ENCODE measurements at places on chromosomes 4 and X. TPM values are rescaled to one million over a fixed set of nuclear protein-coding genes. Genes with fewer than 3 reads are reported as not detected.

DNA sequence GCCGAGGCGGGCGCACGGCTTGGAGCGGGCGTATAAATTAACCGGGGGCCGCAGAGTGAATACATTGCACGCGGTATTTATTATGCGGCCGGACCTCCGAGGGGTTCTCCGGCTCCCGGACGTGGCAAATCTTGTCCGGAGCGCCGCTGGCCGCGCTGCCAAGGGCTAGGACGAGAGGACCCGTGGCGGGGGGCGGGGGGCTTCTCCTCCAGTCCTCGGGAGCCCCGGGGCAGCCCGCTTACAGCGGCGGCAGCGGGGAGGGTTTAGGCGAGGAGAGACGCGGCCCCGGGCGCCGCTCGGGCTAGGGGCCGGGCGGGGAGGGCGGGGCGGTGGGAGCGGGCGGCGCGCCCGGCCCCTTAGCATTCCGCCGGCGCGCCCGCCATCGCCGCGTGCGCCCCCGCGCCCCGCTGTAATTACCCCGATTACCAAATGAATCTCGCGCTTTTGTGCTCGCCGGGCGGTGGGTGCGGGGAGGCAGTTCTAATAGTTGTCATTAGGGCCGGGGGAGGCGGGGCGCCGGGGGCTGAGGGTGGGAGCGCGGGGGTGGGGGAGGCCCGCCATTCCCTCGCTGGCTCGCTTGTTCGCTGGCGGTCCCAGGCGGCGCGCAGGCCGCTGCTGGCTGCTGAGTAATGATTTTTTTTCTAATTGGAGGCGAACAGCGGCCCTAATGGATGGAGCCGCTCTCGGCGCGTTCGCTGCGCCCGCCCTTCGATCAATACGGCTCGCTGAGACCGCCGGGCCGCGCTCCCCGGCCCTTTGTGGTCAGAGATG, 276.6 kb downstream of the BCOR start:
- peak overlapping the region; percentile 68 for H3K27ac ChIP-seq
- no peaks in the 10 kb centered on the region for H3K27me3 ChIP-seq
- no peaks in the 10 kb centered on the region for H3K4me1 ChIP-seq
- peak; percentile 50 for DNase-seq

- no peak overlapping the region for H3K27ac ChIP-seq
- H3K4me3 ChIP-seq, result no peak overlapping the region
- no peaks in the 10 kb centered on the region for H3K27me3 ChIP-seq
- no peak for DNase-seq
- H3K4me1 ChIP-seq, result no peaks in the 10 kb centered on the region
Observed at GRCh38 chrX:105653891-105654290, 168.4 kb upstream of the NRK start.

DNA sequence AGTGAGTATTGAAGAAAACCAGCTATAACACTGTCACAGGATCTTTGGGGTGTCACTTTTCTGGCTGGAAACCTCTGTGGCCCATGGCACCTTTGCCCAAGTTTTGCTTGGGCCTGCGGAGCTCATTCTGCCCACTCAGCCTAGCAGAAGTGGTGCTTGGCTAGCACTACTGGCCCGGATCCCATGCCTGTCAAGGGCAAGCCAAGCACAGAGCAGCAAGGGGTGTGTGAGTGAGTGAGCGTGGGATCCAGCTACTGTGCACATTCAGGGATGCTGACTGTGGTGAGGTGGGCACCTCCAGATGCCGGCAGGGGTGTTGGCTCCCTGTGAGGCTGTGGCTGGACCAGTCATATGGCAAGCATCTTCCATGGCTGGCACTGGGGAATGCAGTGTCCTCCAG, 55.4 kb upstream of the RASGEF1B start:
- no peaks in the 10 kb centered on the region for H3K27me3 ChIP-seq
- no peaks in the 10 kb centered on the region for H3K4me1 ChIP-seq
- no peaks in the 10 kb centered on the region for H3K36me3 ChIP-seq
- H3K4me3 ChIP-seq, result no peak overlapping the region
- peak; percentile 81 for DNase-seq

DNA sequence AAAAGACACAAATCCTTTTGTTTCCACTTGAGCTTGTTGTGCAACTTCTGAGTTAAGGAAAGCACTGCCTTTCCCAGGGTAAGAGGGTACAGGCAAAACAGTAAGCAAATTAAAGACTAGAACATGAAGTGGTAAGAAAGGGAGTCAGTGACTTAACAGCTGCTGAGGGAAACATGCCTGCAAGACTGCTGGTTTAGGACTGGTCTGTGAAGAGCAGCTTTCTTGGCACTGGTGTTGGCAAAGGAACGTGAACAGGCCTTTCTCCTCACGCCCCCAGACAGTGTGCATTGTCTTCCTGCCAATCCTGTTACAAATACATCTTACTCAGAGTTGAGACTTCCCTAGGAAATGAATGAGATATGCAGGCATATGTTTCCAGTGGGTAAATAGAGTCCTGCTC, 2.6 kb downstream of the LHFPL1 start:
- no peak overlapping the region for H3K27ac ChIP-seq
- no peaks in the 10 kb centered on the region for H3K4me1 ChIP-seq
- peak; percentile 10 for DNase-seq
- no peaks in the 10 kb centered on the region for H3K27me3 ChIP-seq

- no peaks in the 10 kb centered on the region for H3K27me3 ChIP-seq
- H3K27ac ChIP-seq, result no peak overlapping the region
- H3K4me3 ChIP-seq, result no peak overlapping the region
Observed at GRCh38 chr4:165668694-165669093, 204.3 kb upstream of the TLL1 start.

- no peak overlapping the region for H3K27ac ChIP-seq
- no peaks in the 10 kb centered on the region for H3K27me3 ChIP-seq
- no peak overlapping the region for H3K4me3 ChIP-seq
- DNase-seq, result no peak
- H3K4me1 ChIP-seq, result peaks cover 7% of the 10 kb centered on the region
- no peaks in the 10 kb centered on the region for H3K36me3 ChIP-seq
Observed at GRCh38 chr4:173264245-173264644, 69.9 kb downstream of the HMGB2 start.

GRCh38 chr4:62235911-62236310, 1035.8 kb downstream of the ADGRL3 start:
- no peaks in the 10 kb centered on the region for H3K4me1 ChIP-seq
- H3K36me3 ChIP-seq, result no peaks in the 10 kb centered on the region
- H3K27ac ChIP-seq, result no peak overlapping the region
- DNase-seq, result no peak
- no peak overlapping the region for H3K4me3 ChIP-seq

DNA sequence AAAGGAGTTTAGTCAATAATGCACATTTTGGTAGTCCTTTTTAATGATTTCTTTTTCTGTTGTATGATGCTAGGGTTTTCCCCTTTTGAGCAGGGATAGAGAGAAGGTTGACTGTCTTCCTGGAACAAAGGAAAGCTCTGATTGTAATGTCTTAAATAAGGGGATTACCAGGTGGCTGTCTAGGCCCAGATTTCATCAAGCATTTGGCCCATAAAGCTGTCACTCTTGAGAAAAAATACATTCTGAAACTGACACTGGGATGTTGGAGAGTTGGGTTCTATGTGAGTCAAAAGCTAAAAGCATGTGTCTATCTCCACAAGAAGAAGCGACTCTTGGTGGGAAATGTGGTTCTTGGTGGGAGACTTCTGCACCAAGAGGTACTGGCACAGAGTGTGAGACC, 26.4 kb downstream of the KIAA1210 start:
- H3K27ac ChIP-seq, result no peak overlapping the region
- no peaks in the 10 kb centered on the region for H3K4me1 ChIP-seq
- DNase-seq, result no peak
- H3K27me3 ChIP-seq, result no peaks in the 10 kb centered on the region
- no peak overlapping the region for H3K4me3 ChIP-seq

GRCh38 chrX:100424012-100424411, 13.9 kb upstream of the PCDH19 start:
- no peaks in the 10 kb centered on the region for H3K36me3 ChIP-seq
- H3K4me1 ChIP-seq, result no peaks in the 10 kb centered on the region
- H3K27me3 ChIP-seq, result no peaks in the 10 kb centered on the region
- H3K4me3 ChIP-seq, result no peak overlapping the region

GRCh38 chr4:40087799-40088366, 31.2 kb downstream of the N4BP2 start:
- H3K4me1 ChIP-seq, result no peaks in the 10 kb centered on the region
- H3K4me3 ChIP-seq, result no peak overlapping the region
- H3K27ac ChIP-seq, result no peak overlapping the region
- DNase-seq, result no peak

DNA sequence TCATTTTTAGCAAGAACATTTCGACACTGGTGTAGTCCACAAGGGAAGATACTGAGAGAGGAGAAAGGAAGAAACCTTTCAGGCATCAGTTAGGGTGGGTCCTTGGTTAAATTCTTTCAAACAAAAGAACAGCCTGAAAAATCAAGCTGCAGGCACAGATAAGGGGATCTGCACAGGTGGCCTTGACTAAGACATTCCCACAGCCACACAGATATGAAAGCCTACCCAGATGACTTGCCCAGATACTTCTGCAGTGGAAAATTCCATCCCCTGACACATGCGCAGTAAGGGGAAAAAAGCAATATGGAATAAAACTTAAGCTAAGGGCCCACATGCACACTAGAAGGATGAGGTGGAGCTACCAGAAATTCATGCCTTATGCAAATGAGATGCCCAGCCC, 8.9 kb upstream of the TMEM165 start:
- H3K27ac ChIP-seq, result no peak overlapping the region
- no peaks in the 10 kb centered on the region for H3K36me3 ChIP-seq
- no peaks in the 10 kb centered on the region for H3K4me1 ChIP-seq
- no peak for DNase-seq
- no peaks in the 10 kb centered on the region for H3K27me3 ChIP-seq

- no peak overlapping the region for H3K27ac ChIP-seq
- DNase-seq, result no peak
Observed at GRCh38 chr4:121648516-121648915, 48.3 kb downstream of the ANXA5 start.

- H3K4me3 ChIP-seq, result no peak overlapping the region
- H3K4me1 ChIP-seq, result no peaks in the 10 kb centered on the region
- no peaks in the 10 kb centered on the region for H3K36me3 ChIP-seq
- no peak overlapping the region for H3K27ac ChIP-seq
- peaks cover 3% of the 10 kb centered on the region for H3K27me3 ChIP-seq
- no peak for DNase-seq
Observed at GRCh38 chrX:74187211-74187610, 116.8 kb upstream of the ZCCHC13 start.

DNA sequence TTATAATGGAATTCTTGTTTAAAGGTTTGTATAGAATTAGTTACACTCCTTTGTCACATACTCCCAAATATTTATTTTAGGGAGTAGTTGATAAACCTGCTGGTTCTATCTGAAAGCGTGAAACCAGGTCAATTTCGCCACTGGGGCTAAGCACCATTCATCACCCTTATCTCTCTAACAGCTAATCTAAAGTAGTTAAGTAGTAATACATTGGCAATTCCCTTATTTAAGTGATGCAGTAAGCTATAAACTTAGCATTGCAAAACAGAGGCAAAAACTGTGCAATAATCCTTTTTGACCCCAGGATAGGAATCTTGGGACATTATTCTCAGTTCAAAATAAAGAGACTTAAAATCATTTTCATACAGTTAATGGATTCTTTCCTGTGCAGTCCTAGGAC, 33.7 kb upstream of the PTPN13 start:
- H3K27me3 ChIP-seq, result no peaks in the 10 kb centered on the region
- H3K36me3 ChIP-seq, result no peaks in the 10 kb centered on the region
- H3K27ac ChIP-seq, result no peak overlapping the region
- peaks cover 20% of the 10 kb centered on the region for H3K4me1 ChIP-seq
- DNase-seq, result no peak

GRCh38 chrX:53421125-53421524, 1.3 kb downstream of the SMC1A start:
- H3K4me1 ChIP-seq, result peaks cover 20% of the 10 kb centered on the region
- H3K4me3 ChIP-seq, result no peak overlapping the region
- no peak overlapping the region for H3K27ac ChIP-seq

GRCh38 chr4:59666645-59667044, 1533.5 kb upstream of the ADGRL3 start:
- H3K27ac ChIP-seq, result no peak overlapping the region
- H3K27me3 ChIP-seq, result no peaks in the 10 kb centered on the region
- no peaks in the 10 kb centered on the region for H3K36me3 ChIP-seq
- no peak overlapping the region for H3K4me3 ChIP-seq

GRCh38 chr4:76447393-76447851, 12.4 kb downstream of the SHROOM3 start:
- no peaks in the 10 kb centered on the region for H3K27me3 ChIP-seq
- no peak for DNase-seq
- no peak overlapping the region for H3K4me3 ChIP-seq
- no peaks in the 10 kb centered on the region for H3K36me3 ChIP-seq
- no peak overlapping the region for H3K27ac ChIP-seq
- H3K4me1 ChIP-seq, result peaks cover 7% of the 10 kb centered on the region

HPSE gene
- total RNA-seq, result 1.1 TPM

ITIH6 gene
- not detected for total RNA-seq

BMP3 gene
- total RNA-seq, result 0.15 TPM

ARHGAP6 gene
- total RNA-seq, result 51.0 TPM

GABRB1 gene
- total RNA-seq, result not detected

WFS1 gene
- 126 TPM for total RNA-seq

SOWAHD gene
- not detected for total RNA-seq

ATP10D gene
- 35.3 TPM for total RNA-seq

NEUROG2 gene
- total RNA-seq, result not detected

ERVMER34-1 gene
- total RNA-seq, result 1.2 TPM

FAT4 gene
- 33.5 TPM for total RNA-seq

RTL5 gene
- 6.6 TPM for total RNA-seq
